ENCODE measurements at places on chromosomes 3 and 15.

DNA sequence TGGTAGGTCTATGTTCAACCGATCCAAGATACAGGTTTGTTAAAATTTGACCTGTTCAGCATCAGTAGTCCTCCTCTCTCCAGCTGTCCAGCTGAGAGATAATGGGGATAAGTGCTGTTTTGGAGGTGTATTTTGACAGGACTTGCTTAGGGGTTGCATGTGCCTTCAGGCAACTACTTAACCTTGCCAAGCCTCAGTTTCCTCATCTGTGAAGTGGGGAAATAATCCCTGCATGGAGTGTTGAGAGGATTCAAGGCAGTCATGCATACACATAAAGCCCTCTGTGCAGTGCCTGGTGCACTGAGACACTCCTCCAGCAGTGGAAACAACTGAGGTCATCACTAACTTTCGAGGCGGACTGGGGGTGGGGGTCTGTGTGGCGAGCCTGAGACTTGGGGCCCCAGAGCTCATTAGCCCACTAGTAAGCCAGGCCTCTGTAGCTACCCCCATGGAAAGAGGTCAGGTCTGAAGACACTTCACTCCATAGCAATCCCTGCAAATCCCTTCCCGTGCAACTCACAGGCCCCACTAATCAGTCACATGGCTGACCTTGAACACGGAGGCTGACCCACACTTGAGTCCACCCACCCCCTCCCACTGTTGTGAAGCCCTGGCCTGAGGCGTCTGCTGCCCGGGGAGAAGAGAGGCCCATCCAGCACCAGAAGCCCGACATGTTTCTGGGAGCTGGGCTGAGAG lies 25.9 kb upstream of the SLC6A6 start:
- DNase-seq, result no peak

GRCh38 chr15:47367726-47368390 lies 349.4 kb upstream of the SEMA6D start:
- no peak for DNase-seq

DNA sequence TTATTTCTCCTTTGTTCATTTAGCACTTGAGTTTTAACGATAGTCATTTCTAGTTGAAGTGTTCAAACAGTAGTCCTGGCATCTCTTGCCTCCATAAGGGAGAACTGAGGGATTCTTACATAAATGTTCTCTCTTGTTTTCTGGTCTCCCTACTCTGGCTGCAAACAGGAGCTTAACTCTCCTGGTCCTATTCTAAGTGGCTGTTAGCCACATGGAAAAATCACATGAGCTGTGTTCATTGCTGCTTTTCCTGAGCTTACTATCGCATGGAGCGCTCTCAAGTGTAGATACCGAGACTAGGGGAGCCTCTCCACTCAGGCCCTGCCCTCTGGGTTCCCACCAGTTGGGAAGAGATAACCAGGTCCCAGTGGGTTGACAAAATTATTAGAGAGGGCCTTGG lies 403.1 kb upstream of the TPM1 start:
- DNase-seq, result no peak

DNA sequence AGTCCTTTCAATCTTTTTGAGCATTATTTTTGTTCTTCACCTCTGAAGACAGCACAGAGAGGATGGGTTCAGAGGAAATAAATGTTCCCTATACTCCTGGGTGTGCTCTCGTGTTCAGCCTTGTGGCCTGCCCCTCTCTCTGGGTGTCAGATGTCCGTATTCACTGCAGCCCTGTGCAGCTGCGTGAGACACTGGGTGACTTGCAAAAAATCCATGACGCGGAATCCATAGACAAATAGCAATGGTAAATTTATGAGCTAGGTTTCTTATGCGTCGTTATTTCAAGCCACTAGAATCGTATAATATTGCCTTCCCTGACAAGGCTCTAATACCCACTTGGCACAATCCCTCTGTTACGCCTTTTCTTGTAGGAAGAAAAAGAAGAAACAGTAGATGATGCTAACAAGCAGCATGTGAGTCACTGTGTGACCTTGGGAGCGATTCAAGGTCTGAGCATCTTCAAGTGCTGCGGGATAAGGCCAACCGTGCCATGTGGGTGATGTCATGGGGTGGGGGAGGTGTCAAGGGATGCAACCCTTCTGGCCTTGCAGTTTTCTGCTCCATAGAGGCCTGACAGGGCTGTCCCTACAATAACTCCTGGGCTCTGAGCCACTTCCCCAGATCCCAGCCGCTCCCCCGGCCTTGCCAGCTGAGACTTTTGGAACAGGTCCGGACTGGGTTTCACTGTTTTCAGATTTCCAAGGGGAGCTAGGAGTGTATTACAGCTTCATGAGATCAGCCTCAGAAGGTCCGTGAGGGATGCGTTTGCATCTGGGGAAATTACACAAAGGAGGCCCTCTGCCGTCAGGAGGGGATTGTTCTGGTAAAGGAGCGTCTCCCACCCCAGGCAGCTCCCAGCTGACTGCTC lies 47.6 kb upstream of the POMGNT2 start:
- DNase-seq, result no peak

GRCh38 chr15:45027220-45027619 lies 4.2 kb downstream of the SORD start:
- no peak for DNase-seq

GRCh38 chr3:195388380-195388779 lies 54.4 kb downstream of the ACAP2 start:
- DNase-seq, result no peak

- no peak for DNase-seq
Observed at GRCh38 chr15:99167201-99167600, 62.3 kb downstream of the SYNM start.
